NCI-H2081 (cell line): ENCODE measurements at places on chromosomes 6 and 20.

DNA sequence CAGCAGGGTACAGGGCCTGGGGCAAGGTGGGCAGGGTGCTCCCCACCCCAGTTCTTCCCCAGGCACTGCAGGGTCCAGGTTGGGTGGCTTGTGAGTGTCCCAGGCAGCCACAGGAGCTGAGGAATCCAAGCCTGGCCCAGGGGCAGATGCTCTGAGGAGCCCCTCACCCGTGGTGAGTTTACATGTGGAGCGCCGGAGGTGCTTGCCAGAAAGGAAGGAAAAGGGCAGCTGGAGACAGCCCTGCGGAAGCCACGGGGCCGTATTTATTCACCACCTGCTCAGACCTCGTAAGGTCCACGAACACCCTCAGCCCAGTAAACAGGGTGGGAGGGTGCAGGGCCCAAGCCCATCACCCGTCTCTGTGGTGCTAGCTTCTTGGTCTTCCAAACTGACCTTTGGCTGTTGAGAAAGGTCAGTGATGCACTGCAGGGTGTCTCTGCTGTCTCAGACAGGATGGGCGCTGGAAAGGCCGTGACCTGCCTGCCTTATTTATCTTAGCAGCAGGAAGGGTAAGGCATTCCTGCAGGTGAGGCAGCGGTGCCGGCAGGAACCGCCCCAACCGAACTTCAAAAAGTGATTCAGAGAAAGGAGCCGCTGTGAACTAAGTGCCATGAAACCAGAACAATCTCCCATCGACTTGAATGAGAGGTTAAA, 4.0 kb upstream of the FRMD1 start:
- no peak for DNase-seq

- DNase-seq = peak; percentile 39
Measured at GRCh38 chr20:45469336-45470261, at the start of gene WFDC2. TSS of gene WFDC2 (plus strand) at chr20:45469753. CDS start at chr20:45469782, 29 bp downstream.

DNA sequence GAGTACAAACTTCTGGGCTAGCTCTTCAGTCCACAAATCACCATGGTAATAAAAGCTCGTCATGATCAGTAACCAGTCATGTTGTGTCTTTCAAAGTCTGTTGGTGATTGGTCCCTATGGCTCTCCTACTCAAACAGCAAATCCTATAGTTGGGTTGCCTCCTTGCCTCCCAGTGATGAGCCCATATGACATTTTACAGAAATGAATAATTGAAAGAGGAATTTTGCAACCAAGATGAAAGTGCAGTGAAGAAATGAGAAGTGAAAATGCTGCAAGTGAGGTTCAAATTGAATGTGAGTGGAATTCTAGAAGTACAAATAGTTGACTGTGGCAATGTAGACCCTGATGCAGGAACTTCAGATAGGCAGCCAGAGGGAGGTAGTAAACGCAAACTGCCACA, 5.1 kb upstream of the SIRPD start:
- no peak for DNase-seq

- DNase-seq = no peak
Measured at GRCh38 chr6:169738976-169739529, 12.3 kb downstream of the DYNLT2 start.

DNA sequence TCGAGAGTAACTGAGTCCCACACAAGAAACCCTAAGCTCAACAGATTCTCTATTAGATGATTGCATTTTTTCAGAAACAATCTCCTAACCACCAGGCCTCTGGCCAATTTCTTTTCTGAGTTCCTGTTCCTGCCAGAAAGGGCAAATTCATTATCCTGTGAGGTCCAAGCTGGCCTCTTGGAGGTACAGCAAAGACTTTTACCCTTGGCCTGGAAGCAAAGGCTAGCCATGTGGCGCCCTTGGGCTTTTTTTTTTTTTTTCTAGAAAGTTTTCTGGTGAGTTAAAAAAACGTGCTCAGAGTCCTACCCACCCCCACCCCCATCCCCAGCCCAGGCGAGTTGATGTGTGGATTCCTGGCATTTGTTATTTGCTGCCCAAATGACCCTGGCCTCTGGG, 59.0 kb upstream of the EEF1A1 start:
- no peak for DNase-seq

- DNase-seq = no peak
Measured at GRCh38 chr6:20126102-20126752, 86.0 kb downstream of the MBOAT1 start.

GRCh38 chr6:91822581-91822980, 1235.7 kb upstream of the MAP3K7 start:
- DNase-seq = no peak

DNA sequence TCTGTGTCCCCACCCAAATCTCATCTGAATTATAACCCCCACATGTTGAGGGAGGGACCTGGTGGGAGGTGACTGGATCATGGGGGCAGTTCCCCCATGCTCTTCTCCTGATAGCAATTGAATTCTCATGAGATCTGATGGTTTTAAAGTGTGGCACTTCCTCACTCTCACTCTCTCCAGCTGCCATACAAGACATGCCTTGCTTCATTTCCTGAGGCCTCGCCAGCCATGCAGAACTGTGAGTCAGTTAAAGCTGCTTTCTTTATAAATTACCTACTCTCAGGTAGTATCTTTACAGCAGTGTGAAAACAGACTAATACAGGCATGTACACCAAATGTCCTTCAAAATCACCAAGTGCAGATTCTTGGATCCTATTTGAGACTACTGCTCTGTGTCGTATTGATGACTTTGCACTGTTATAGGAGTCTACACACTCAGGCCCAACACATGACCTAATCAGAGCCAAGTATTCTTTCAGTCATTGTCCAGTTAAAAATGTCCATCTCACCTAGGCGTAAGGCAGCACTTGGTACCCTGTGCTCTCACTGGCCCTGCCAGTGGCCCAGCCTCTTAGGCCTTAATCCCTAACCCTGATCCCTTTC, 52.8 kb upstream of the UST start:
- no peak for DNase-seq

DNA sequence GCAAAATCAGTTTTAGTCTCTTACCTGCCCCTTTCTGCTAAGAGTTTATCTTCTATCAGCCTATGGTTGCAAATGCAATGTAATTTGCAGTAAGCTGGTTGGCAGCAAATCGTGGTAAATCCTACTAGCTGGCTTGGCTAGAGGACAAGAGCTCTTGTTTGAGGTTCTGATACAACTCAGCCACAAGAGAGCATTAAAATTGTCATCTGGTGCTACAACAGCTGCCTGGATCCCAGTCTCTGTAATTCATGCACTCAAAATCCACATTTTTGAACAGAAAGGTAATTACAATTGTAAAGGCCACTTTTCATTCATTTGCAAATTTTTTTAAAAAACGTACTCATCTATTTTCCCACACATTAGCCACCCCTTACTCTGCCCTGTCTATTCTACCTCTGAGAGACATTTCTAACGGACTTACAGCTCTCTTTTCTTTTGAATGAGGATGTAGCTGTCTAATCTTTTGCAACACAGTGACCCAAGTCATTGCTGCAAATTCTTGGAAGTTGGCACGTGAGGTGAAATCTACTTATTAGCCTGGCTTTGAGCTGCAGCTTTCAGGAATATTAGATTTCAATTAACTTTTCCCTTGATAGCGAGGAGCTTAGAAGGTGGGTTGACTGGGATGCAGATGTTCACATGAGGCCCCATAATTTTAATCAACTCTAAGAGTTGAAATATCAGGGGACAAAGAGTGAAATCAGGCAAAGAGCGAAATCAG, 54.0 kb upstream of the FAM184A start:
- no peak for DNase-seq

DNA sequence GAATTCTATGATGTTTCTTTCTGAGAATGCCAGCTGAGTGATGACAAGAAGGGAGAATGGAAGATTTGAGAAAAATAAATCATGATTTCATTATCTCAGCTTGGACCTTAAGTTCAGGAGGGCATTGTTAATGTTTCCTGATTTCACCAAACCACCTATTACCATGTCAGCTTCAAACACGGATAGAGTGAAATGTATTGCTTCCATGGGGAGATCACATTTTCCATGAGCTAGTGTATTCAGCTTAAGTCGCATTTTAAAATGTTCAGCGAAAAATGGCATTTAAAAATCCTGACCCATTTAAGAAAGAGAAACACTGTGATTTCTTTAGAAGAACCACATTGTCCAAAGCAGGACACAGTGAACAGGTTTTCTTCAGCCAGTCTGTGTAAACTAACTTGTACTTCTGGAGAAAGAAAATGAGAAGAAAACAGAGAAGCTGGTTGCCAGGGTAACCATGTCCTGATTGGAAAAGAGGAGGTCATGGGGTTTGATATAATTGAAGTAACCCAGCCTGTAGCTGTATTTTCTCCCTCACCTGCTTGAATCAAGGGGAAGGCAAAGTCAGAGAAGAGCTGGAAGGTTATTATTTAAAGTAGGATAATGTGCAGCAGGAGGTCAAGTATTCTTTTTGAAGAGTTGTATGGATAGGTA, 684.1 kb upstream of the NRSN1 start:
- no peak for DNase-seq

DNA sequence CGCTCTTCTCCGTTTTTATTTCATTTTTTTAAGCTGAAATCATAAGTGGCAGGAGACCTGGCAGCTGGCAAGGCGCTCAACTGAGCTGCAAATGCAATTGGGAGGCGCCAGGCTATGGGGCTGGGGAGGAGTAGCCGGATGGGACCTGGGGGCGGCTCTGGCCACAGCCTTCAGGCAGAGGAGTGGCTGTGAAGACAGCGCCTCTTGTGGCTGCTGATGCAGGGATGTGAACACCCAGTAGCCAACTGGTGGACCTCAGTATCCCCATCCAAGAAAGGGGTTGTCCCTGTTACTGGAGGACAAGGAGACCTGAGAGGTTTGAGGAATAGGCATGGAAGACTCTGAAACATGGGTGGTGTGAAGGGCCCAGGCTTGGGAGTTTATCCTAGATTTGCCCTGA, 12.6 kb downstream of the KCNK17 start:
- DNase-seq = no peak

GRCh38 chr20:2227861-2228260, 67.9 kb upstream of the TGM3 start:
- no peak for DNase-seq

- no peak for DNase-seq
Measured at GRCh38 chr20:2593756-2594155, 57.4 kb downstream of the TMC2 start.

GRCh38 chr6:154161689-154162088, 122.6 kb downstream of the OPRM1 start:
- no peak for DNase-seq

- no peak for DNase-seq
Measured at GRCh38 chr20:10216146-10216791, 2.4 kb upstream of the SNAP25 start.

- no peak for DNase-seq
Measured at GRCh38 chr6:40302856-40303454, 284.2 kb downstream of the LRFN2 start.

DNA sequence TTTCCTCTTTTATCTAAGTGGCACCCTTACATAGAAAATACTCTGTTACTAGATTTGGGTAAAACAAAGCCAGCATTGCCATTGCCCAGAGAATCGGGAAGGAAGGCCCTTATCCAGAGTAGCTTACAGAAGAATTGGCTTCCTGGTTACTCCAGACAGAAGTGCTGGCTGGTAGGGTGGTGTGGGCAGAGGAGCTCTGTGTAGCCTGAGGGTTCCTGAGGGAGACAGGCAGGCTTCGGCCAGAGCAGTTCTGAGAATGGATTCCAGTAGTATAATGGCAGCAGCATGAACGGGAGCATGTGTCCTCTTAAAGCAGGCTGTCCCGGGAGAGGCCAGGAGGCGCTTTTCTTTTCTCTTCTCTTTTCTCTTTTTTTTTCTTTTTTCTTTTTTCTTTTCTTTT, 11.9 kb downstream of the CUL9 start:
- DNase-seq = no peak

GRCh38 chr6:161079566-161080262, 88.1 kb downstream of the MAP3K4 start:
- DNase-seq = no peak

GRCh38 chr6:135451617-135452190, 45.8 kb downstream of the AHI1 start:
- DNase-seq = peak; percentile 8

- DNase-seq = no peak
Measured at GRCh38 chr6:153625089-153625488, 414.0 kb upstream of the OPRM1 start.

GRCh38 chr6:10400330-10400729, 14.5 kb downstream of the TFAP2A start:
- no peak for DNase-seq

DNA sequence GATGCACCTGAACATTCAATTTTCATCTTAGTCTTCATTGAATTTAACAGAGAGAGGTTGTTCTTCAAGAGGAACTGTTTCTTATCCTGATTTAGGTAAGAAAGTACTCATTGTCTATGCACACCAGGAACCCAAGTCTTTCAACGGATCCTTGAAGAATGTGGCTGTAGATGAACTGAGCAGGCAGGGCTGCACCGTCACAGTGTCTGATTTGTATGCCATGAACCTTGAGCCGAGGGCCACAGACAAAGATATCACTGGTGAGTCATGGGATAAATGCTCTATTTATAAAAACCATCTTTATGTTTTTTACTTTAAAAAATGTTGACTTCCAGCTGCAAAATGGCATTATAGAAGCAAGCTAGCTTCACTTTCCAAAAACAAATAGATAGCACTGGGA, 10.2 kb downstream of the NQO2 start:
- DNase-seq = no peak

- DNase-seq = no peak
Measured at GRCh38 chr6:138383776-138384175, 6.1 kb downstream of the SMIM28 start.

DNA sequence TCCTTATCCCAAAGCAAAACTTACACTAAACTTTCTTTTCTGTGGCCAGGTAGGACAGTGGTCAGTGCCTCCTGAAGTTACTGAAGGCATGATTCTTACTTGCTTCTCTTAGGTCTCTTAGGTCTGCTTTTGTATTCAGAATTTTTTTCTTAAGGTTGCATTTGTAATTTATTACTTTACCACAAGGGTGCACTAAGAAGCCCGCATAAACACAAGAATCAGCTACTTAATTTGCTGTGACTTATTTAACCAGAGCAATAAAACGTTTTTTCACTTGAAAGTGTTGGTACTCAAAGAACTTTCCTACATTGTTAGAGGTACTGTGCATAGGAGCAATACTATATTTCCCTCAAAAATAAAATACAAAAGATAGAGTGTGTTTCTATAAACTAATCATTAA, 75.4 kb upstream of the LAMA2 start:
- no peak for DNase-seq

- peak; percentile 79 for DNase-seq
Measured at GRCh38 chr20:63628246-63628975, 1.5 kb upstream of the GMEB2 start.

DNA sequence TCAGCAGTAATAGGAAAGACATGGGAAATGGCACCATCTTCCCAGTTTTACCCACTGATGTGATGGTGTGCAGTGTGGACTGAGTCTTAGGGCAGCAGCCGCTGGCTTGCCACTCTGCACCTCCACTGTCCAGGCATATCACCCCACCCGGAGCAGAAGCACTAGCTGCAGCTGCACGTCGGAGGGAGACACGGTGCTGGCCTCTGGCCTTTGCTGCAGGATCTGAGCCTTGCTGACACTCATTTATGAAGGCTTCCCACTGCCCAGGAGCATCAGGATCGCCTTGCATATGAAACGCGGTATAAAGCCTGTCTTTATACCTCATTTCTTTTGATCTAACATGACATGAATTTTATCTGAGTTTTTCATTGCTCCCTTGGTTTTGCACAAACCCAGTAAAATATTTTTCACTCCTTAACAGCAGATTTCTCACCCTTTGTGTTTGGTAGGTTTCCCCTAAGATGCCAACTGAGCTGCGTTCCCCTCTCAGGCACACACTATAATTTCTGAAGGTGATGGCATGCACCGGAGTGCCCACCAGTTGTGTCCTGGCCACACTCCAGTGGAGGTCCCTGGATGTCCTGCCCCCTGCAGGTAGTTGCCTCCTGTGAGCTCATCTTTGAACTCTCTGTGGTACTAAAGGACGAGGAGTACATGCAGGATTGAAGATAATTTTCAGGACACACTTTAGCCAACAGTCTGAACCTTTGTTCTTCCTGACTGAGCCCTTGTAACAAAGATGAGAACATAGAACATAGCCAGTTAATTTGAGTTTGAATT, 9.0 kb upstream of the EXOC2 start:
- no peak for DNase-seq
